Pancreas (tissue), 10 donors: ENCODE measurements at places on chromosomes 5 and 9. TPM values are rescaled to one million over a fixed set of nuclear protein-coding genes. Genes with fewer than 3 reads are reported as not detected.

Gene NPR3
- 0.67 TPM for total RNA-seq

Gene SPINK13
- not detected for total RNA-seq

Gene LIX1
- 0.08 TPM for total RNA-seq

Gene CSNK1A1
- total RNA-seq, result 65.3 TPM

Gene SLCO4C1
- 0.64 TPM for total RNA-seq

Gene NSA2
- 26.8 TPM for total RNA-seq

Gene SPATA31D4
- total RNA-seq, result not detected

Gene ST8SIA4
- total RNA-seq, result 0.51 TPM

Gene PDE6A
- total RNA-seq, result not detected

Gene FTMT
- total RNA-seq, result not detected

Gene LCN1
- not detected for total RNA-seq

Gene ADAMTS2
- total RNA-seq, result 1.3 TPM

Gene FRRS1L
- total RNA-seq, result 0.19 TPM

Gene RALGPS1
- total RNA-seq, result 9.4 TPM

Gene PHPT1
- 95.5 TPM for total RNA-seq

Gene TMEM174
- total RNA-seq, result not detected

Gene PTPRD
- 21.7 TPM for total RNA-seq

Gene MLANA
- not detected for total RNA-seq

Gene ZNF366
- 0.58 TPM for total RNA-seq

Gene CPEB4
- total RNA-seq, result 25.5 TPM

Gene NMUR2
- total RNA-seq, result not detected

Gene DAB2
- total RNA-seq, result 34.8 TPM

Gene TRIM7
- total RNA-seq, result 2.2 TPM

Gene OR13D1
- total RNA-seq, result not detected
